H4 (cell line): ENCODE measurements at places on chromosomes 13 and 19. TPM values are rescaled to one million over a fixed set of nuclear protein-coding genes. Genes with fewer than 3 reads are reported as not detected.

DNA sequence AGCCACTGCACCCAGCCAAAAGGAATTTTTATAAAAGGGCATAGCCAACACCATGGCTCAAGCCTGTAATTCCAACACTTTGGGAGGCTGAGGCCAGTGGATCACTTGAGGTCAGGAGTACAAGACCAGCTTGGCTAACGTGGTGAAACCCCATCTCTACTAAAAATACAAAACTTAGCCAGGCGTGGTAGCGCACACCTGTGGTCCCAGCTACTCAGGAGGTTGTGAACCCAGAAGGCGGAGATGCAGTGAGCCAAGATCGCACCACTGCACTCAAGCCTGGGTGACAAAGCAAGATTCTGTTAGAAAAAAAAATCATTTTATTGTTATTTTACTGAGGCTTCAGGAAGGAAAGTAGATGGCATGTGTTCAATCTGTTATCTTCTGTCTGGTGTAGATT is 31.3 kb upstream of the FOXO1 start:
- DNase-seq, result no peak

DNA sequence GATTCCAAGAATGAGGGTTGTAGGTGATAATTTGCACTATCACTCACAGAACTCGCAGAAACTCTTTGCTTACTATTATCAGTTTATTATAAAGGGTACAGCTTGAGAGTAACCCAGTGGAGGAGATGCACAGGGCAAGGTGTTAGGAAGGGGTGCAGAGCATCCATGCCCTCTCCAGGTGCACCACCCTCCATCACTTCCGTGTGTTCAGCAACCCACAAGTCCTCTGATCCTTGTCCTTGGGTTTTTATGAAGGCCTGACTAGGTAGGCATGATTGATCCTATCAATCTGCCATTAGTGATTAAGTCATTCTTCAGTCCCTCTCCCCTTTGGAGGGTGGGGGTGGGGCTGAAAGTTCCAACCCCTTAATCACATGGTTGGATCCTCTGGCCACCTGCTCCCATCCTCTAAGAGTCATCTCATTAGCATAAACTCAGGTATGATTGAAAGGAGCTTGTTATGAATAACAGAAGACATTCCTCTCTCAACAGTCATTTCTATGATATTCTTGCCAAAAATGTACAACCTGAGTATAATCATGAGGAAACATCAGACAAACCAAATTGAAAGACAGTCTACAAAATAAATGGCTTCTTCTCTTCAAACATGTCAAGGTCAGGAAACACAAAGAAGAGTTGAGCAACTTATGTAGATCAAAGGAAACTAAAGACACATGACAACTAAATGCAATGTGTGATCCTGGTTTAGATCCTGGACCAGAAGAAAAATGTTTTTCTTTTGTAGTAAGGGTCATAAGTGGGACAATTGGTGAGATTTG is 225.4 kb downstream of the PCCA start:
- DNase-seq, result no peak

DNA sequence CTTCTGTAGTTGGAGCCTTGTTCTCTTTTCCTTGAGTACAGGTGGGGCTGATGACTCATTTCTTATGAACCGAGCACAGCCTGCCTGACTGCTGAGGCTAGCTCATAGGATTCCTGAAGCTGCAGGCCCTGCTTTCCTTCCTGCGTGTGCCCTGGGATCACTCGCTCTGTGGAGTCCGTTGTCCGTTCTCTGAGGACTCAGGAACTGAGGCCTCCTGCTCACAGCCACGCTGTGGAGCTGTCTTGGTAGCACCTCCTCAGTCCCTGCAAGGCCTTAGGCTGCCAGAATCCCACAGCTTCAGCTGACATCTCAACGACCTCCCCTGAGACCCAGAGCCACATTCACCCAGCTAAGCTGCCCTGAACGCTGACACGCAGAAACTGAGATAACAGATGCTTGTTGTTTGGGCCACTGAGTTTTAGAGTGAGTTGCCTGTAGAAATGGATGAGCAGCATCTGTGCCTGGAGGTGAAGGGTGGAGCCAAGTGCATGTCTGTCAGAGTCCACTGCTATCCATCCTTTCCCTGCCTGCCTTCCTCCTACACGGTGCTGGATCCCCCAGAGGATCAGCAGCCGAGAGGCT is 72.9 kb downstream of the ARHGEF7 start:
- no peak for DNase-seq

PVR gene
- 41.9 and 46.0 TPM in 2 replicates for total RNA-seq

UBE2L5 gene
- total RNA-seq, result not detected in 2 replicates

KLK4 gene
- total RNA-seq, result not detected in 2 replicates

URAD gene
- not detected in 2 replicates for total RNA-seq

GAS6 gene
- 5.9 and 6.4 TPM in 2 replicates for total RNA-seq

ATP5F1D gene
- 34.9 and 37.0 TPM in 2 replicates for total RNA-seq

CFAP97D2 gene
- not detected in 2 replicates for total RNA-seq

EFNB2 gene
- total RNA-seq, result 6.7 and 8.0 TPM in 2 replicates

HTR2A gene
- 0.08 TPM in 1 of 2 replicates, not detected in the other for total RNA-seq
